ENCODE measurements at places on chromosomes 7 and 10. TPM values are rescaled to one million over a fixed set of nuclear protein-coding genes. Genes with fewer than 3 reads are reported as not detected.

PDE6C gene
- total RNA-seq: not detected

AGAP9 gene
- 3.7 TPM for total RNA-seq

- DNase-seq: no peak
Observed at GRCh38 chr10:106980495-106981451, 183.7 kb downstream of the SORCS1 start.

GRCh38 chr7:43906331-43907010, at the start of gene URGCP:
URGCP (minus strand) TSS chr7:43906596; CDS start chr7:43906575, 21 bp downstream.
- peak; percentile 85 for DNase-seq

PHKG1 gene
- total RNA-seq: 3.8 TPM

- DNase-seq: no peak
Observed at GRCh38 chr7:154504918-154505317, 452.7 kb downstream of the DPP6 start.

PDE1C gene
- 47.8 TPM for total RNA-seq
